Stimulated activated CD4-positive, alpha-beta T cell treated with anti-CD3 and anti-CD28 coated beads, Interleukin-2, amount 100 ng/mL, for 4 hours (primary cell): ENCODE measurements at places on chromosomes 4 and X.

- DNase-seq = no peak
Measured at GRCh38 chr4:112751447-112751846, 114.5 kb downstream of the LARP7 start.

GRCh38 chrX:9738151-9738550 lies 27.5 kb downstream of the GPR143 start:
- no peak for DNase-seq

DNA sequence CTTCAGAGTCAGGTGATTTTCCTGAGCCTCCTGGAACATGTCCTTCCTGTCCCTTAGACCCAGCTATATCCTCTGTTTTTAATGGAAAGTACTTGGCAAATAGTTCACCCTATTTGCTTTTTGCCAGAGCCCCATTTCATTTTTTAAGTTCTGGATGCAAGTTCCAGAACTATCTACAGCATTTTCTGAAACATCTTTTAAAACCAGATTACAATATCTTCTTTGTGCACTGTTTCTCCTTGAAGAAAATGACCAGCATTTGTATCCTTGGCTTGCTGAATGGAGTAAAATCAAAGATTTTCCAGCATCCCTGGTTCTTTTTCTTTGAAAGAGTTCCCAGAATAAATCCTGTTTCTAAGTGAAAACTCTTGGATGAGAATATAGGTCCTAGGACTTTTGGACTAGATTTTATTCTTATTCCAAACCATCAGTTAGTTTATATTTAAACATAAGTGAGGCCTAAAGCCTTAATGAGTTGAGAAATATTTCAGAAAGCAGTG lies 224.3 kb downstream of the ANK2 start:
- DNase-seq = no peak

GRCh38 chr4:2954358-2955185 lies 8.6 kb downstream of the NOP14 start:
- DNase-seq = no peak

- no peak for DNase-seq
Measured at GRCh38 chr4:24330172-24330571, 254.2 kb downstream of the DHX15 start.

DNA sequence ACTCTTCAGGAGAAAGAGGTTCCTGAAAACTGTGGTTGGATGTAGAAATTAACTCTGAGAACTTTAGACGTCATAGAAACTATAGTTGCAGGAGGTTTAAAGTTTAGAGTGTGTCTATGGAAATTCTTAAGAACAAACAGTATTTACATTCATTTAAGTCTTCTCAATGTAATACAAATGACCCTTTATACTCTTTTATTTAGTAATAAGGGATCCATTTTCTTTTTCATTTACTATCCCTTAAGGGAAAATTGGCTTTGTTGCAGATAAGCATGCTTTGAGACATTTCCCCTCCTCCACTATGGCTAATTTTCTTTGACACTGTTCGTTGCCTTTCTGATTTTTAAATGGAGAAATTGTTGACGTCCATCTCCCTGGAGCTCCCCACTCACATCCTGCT lies 96.4 kb downstream of the POLA1 start:
- DNase-seq = no peak

DNA sequence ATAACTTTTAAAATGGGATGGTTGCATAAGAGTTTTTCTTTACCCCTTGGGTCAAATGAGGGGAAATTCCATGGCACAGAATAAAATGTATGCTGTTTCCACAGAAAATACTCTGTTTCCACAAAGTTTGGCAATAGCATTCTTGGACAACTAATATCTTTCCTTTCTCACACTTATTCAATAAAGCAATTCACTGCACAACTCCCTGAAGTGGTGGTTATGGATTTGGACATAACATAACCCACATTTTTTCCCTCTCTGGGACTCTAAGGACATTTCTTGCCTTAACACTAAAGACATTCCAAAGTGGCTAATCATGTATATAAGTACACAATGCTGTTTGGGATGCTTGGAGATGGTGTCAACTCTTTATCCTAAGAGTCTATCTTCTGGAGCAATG lies 51.7 kb upstream of the GPM6B start:
- no peak for DNase-seq

- DNase-seq = no peak
Measured at GRCh38 chr4:1684506-1685234, 557 bp upstream of the FAM53A start.

GRCh38 chrX:108993909-108994308 lies 257.5 kb upstream of the IRS4 start:
- DNase-seq = no peak

GRCh38 chrX:68795741-68796140 lies 33.1 kb upstream of the EFNB1 start:
- no peak for DNase-seq

DNA sequence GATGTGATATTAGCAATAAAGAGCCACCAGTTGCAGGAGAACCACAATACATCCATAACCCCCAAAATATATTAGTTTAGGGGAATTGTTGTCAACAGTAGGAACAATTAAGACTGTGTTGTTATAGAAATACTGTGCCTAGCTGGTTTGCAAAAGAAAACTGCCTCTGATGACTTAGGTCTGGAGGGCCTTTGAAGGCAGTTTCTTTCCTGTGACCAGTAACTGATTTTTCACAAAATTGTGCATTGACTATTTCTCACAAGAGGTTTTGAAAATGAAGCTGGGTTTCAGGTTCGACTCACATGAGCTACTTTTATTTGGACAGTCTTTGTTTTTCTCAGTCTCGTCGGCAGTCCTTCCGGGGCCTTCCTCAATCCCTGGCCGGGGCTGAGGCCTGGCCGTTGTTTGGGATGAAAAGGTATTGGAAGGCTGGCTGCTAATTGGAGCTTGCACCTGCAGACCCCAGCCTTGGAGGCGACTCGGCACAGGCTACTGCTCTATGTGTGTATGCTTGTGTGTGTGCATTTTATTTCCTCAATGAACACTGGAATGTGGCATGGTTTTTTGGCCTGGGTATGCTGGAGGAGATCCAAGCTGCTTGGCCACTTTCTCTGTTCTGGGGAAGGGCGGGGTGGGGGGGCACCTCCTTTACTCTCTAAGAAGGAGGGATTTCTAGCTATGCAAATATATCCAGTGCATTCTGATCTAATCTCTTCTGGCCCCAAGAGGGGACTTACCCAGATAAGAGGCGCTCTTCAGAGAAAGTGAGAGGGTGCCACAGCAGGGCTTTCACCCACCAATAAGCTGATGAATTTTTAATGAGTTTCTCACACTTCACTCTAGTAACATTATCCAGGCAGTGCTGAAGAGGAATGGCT lies 49.5 kb upstream of the LNX1 start:
- no peak for DNase-seq

DNA sequence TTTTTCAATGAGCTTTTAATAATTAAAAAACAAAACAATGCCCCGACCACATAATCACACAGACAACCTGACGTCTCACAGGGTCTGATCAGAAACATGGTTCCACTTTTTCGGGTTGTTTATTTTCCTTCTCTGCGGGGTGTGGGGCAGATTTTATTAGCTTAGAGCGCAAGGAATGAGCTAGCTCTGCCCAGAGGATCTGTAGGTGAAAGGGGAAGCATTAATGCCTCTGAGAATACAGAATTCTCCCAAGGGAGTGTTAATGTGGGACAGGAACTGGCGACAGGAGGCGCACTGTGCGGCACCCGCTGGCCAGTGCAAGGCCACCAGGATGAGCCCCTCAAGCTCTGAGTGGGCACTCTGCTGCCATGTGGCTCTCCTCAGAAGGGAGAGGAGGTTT lies 181.5 kb downstream of the TSPAN5 start:
- no peak for DNase-seq

DNA sequence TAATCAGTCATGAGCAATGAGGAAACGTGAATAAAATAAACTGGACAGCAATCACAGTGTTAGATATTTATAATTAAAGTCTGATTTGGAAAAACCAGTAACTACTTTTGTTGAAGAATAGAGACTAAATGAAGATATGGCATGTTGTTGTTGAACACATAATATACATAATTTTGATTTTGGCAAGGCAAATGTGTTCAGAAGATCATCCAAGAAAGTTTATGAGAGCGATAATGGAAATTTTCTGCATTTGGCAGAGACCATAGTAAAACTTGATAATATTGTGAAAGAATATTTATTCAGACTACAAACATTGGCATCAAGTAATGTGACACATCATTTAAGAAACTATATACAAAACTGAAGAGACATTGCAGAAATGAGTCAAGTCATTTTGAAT lies 620.7 kb downstream of the TMA16 start:
- DNase-seq = no peak

- DNase-seq = peak; percentile 21
Measured at GRCh38 chrX:16695079-16695676, 17.3 kb downstream of the CTPS2 start.

- no peak for DNase-seq
Measured at GRCh38 chrX:138692591-138692990, 18.9 kb downstream of the FGF13 start.
